ENCODE measurements at places on chromosomes 6 and 20.

DNA sequence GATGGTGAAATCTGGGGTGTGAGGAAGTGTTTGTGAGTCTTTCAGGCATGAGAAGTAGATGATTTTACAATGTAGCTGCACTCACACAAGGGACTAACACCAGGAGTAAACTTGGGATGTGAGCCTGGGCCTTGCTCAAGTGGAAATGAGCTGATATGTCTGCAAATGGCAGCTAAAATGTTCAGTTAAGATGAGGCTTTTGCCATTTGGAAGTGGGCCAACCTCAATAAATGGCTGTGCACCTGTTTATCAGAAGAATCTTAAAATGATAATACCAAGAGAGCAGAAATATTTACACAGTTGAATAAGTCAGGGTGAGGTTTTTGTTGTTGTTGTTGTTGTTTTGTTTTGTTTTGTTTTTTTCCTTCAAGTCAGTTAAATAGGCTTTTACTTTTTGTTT lies 25.7 kb upstream of the KLHL31 start:
- DNase-seq, result no peak

- no peak for DNase-seq
Measured at GRCh38 chr6:83488448-83488847, 23.9 kb upstream of the PRSS35 start.

GRCh38 chr6:79463621-79464050 lies 73.6 kb downstream of the LCA5 start:
- DNase-seq, result no peak

GRCh38 chr6:3410385-3411360 lies 46.2 kb downstream of the SLC22A23 start:
- DNase-seq, result no peak

DNA sequence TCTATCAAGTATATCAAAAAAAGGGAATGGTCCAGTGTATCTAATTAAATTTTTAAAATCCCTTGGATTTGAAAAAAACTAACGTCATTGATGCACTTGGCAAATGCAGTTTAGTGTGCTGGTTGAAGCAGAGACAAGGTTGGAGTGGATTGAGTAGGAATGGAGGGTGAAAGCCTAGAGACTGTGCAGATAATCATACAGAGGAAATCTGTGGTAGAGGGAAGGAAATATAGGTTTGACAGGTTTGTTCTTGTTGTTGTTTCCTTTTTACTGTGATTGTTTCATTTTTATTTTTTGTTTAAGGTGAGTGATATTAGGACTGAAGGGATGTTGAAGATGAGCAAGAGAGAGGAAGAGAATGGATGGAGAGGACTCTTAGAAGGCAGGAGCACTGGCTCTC lies 29.0 kb upstream of the L3MBTL3 start:
- DNase-seq, result no peak

- DNase-seq, result no peak
Measured at GRCh38 chr20:32924781-32925180, 66.1 kb downstream of the EFCAB8 start.

Measured in GM06990 (cell line).